ENCODE measurements at places on chromosomes 2 and 18.

GRCh38 chr2:239190361-239190760 is 210.5 kb downstream of the HDAC4 start:
- peaks cover 48% of the 10 kb centered on the region for H3K36me3 ChIP-seq
- H3K27me3 ChIP-seq, result no peaks in the 10 kb centered on the region
- no peak for DNase-seq
- H3K4me1 ChIP-seq, result no peaks in the 10 kb centered on the region
- H3K27ac ChIP-seq, result no peak overlapping the region
- no peak overlapping the region for H3K4me3 ChIP-seq

DNA sequence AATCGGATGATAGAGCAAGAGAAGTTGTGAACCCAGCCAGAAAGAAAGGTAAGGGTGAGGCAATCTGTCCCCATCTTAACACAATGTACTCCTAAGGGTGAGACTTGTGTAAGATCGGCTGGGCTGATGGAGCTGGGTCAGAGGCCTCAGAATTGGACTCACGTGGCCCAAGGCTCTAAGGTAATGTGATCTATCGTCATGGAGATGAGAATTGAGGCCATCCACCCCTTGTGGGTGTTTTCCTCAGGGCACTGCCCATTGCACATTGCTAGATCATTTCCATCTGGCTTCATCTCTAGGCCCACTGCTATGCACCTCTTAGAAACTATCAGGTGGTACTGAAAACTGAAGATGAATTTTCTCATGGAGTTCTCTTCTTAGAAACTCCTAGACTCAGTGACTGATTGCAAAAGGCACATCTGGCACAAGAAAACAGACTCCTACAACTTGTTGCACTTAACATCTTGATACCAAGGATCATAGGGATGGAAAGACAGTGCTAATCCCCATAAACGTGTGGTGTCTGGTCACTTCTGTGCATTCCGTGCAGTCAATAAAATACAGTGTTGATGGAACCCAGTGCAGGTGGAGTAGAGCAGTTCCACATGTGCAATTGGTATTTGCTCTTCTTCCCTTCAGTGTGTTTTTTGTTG is 228.9 kb upstream of the FOSL2 start:
- peaks cover 5% of the 10 kb centered on the region for H3K36me3 ChIP-seq
- H3K4me1 ChIP-seq, result no peaks in the 10 kb centered on the region
- DNase-seq, result no peak
- H3K27ac ChIP-seq, result no peak overlapping the region

DNA sequence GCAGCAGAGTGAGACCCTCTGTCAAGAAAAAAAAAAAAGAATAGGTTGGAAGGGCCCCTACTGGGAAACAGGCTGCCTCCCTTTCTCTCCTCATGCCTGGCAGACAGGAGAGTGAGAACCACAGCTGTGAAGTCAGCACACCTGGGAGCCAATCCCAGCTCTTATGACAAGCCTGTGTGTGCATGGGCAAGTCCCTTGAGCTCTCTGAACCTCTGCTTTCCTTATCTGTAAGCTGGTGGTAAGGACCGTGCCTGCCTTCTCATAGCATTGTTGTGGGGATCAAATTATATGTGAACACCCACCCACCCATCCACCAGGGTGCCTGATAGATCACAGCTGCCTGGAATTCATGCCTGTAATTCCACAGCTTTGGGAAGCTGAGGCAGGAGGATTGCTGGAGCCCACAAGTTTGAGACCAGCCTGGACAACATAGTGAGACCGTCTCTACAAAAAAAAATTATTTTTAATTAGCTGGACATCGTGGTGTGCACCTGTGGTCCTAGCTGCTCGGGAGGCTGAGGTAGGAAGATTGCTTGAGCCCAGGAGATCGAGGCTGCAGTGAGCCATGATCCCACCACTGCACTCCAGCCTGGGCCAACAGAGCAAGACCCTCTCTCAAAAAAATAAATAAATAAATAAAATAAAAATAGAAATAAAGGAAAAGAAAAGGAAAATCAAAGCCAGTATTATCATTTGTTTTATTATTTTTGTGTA is 66.9 kb upstream of the MCFD2 start:
- no peak for DNase-seq
- H3K27me3 ChIP-seq, result no peaks in the 10 kb centered on the region
- peaks cover 76% of the 10 kb centered on the region for H3K4me1 ChIP-seq
- H3K4me3 ChIP-seq, result no peak overlapping the region
- peaks cover 67% of the 10 kb centered on the region for H3K36me3 ChIP-seq
- peak overlapping the region; percentile 76 for H3K27ac ChIP-seq

- H3K27me3 ChIP-seq, result no peaks in the 10 kb centered on the region
- H3K4me3 ChIP-seq, result no peak overlapping the region
- no peaks in the 10 kb centered on the region for H3K36me3 ChIP-seq
- no peak for DNase-seq
- H3K27ac ChIP-seq, result no peak overlapping the region
- H3K4me1 ChIP-seq, result no peaks in the 10 kb centered on the region
These were observed 139.4 kb upstream of the GPC1 start for GRCh38 chr2:240296104-240296406.

DNA sequence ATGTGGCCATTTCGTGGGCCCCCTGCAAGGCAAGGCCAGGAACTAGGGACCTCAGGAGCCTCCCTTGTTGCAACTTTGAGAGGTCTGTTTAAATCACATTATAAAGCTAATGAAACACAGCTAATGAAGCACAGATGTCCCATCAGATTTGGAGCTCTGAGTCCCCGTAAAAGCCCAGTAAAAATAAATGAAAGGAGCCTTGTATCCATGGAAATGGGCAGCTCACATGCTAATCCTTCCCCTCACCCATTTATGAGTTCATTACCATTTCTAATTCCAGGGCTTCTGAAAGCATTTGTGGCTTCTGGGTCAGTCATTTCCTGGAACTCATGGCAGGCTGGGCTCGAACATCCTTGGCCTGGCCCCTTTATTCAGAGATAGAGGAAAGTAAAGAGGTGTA is 274.8 kb downstream of the SS18 start:
- no peaks in the 10 kb centered on the region for H3K36me3 ChIP-seq
- no peaks in the 10 kb centered on the region for H3K27me3 ChIP-seq
- DNase-seq, result no peak
- H3K27ac ChIP-seq, result no peak overlapping the region

GRCh38 chr2:216635701-216636550 is 2.7 kb downstream of the IGFBP2 start:
- no peak for DNase-seq
- peak overlapping the region; percentile 81 for H3K4me3 ChIP-seq
- peaks cover 32% of the 10 kb centered on the region for H3K4me1 ChIP-seq
- no peak overlapping the region for H3K27ac ChIP-seq
- H3K36me3 ChIP-seq, result peaks cover 12% of the 10 kb centered on the region

- H3K4me3 ChIP-seq, result no peak overlapping the region
- H3K36me3 ChIP-seq, result no peaks in the 10 kb centered on the region
- DNase-seq, result no peak
- no peaks in the 10 kb centered on the region for H3K27me3 ChIP-seq
- H3K27ac ChIP-seq, result no peak overlapping the region
- no peaks in the 10 kb centered on the region for H3K4me1 ChIP-seq
These were observed 157.4 kb downstream of the FBXO15 start for GRCh38 chr18:73990258-73990657.

DNA sequence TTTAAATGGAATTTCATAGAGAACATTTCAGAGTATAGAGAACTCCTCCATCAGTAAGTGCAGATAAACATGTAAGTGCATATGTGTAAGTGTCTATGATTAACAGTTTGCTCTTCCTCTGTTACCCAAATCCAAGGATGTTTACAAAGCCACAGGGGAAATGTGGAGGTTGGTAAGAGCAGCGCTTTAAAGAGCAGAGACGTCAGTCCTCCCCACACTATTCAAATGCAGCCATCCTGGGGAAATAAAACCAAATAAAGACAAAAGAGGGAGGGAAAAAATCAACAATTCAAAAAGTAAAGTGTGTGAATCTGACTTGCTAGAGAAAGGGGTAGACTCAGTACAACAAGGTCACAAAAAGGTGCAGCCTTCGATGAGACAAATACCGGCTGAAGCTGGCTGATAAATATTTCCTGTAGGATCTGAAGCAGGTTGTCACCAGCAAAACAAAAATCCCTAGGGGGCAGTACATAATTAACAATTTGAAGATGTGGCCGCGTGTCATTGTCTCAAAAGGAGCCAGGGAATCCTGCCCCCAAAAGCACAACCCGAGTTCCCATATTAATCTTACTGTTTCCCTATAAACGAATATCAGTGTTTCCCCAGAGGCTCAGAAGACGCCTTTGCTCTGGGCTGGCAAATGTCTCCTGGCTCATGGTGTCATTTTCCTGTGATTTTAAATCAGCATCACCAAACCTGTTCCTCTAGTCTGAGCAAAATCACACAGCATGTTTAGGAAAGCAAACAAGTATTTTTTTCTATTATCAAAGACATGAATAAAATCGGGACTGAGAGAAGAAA is 216.5 kb downstream of the CDCA7 start:
- peaks cover 3% of the 10 kb centered on the region for H3K4me1 ChIP-seq
- no peaks in the 10 kb centered on the region for H3K36me3 ChIP-seq
- H3K4me3 ChIP-seq, result no peak overlapping the region
- no peak for DNase-seq
- no peak overlapping the region for H3K27ac ChIP-seq

GRCh38 chr2:11310212-11310611 is 34.2 kb downstream of the ROCK2 start:
- no peaks in the 10 kb centered on the region for H3K36me3 ChIP-seq
- H3K4me1 ChIP-seq, result no peaks in the 10 kb centered on the region
- no peak for DNase-seq
- no peaks in the 10 kb centered on the region for H3K27me3 ChIP-seq
- no peak overlapping the region for H3K4me3 ChIP-seq

DNA sequence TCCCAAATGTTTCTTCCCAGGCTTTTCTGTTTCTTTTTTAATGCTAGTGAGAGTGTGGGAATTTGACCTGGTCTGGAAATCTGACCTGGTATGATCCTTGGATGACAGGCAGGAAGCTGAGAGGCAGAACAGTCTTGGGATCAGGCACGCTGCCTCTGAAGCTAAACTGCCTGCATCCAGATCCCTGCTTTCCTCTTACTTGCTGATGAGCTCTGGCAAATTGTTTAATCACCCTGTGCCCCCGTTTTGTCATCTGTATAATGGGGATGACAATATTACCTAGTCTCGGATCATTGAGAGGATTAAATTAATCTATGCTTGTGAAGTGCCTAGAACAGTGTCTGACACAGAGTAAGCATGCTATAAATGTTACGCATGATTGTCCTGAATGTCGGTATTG is 3.3 kb downstream of the KLHL23 start:
- H3K36me3 ChIP-seq, result no peaks in the 10 kb centered on the region
- peaks cover 20% of the 10 kb centered on the region for H3K4me1 ChIP-seq
- peaks cover 36% of the 10 kb centered on the region for H3K27me3 ChIP-seq
- no peak overlapping the region for H3K27ac ChIP-seq

GRCh38 chr2:224223851-224224555 is 177.9 kb downstream of the FAM124B start:
- H3K36me3 ChIP-seq, result no peaks in the 10 kb centered on the region
- H3K4me3 ChIP-seq, result no peak overlapping the region
- DNase-seq, result no peak
- H3K4me1 ChIP-seq, result peaks cover 6% of the 10 kb centered on the region
- peaks cover 13% of the 10 kb centered on the region for H3K27me3 ChIP-seq
- no peak overlapping the region for H3K27ac ChIP-seq

DNA sequence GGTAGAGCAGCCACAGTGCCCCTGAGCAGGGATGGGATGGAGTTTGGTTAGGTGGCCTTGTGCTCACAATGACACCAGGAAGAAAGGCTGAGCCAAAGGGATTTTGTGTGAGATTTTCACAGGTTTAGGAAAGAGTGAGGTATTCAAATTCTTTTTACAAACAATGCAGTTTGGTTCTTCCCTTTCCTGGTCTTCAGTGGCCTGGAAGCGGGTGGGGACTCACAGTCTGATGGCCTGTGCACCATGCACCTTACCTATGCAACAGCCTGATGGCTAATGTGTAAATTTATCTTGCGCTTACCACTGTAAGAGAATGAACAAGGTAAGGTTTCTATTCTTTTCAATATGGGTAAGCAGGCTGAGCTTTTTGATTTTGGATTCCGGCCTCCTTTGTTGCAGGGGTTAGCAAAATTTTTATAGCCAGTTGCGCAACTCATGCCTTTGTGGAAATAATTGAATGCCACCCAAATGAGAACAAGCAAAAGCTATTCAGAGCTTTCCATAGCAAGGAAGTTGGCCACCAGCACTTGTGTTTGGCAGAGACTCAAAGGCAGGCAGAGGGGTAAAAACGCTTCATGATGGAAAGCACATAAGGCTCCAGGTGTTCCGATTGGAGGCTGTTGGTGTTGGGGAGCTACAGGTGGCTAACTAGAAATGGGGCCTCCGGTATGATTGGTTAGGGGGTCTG is 23.8 kb upstream of the IL1R2 start:
- H3K27me3 ChIP-seq, result no peaks in the 10 kb centered on the region
- H3K4me3 ChIP-seq, result no peak overlapping the region
- H3K4me1 ChIP-seq, result peaks cover 5% of the 10 kb centered on the region
- H3K36me3 ChIP-seq, result no peaks in the 10 kb centered on the region
- DNase-seq, result no peak

DNA sequence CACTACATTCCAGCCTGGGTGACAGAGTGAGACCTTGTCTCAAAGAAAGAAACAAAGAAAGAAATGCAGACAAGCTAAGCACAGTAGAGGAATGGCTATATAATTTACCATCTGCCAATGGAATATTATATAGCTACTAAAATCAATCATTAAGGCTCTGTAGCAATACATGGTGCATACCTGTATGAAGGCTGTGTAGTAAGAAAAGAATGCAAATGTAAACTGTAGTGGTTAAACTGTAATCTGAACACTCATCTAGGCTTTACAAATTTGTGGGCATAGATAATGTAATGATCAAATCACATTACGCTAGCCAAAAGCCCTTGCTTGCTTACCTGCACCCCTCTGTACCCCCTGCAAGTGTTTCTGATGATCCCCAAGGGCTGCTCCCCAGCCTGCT is 230.9 kb downstream of the LTBP1 start:
- H3K27me3 ChIP-seq, result no peaks in the 10 kb centered on the region
- DNase-seq, result no peak
- H3K27ac ChIP-seq, result no peak overlapping the region
- H3K4me3 ChIP-seq, result no peak overlapping the region

DNA sequence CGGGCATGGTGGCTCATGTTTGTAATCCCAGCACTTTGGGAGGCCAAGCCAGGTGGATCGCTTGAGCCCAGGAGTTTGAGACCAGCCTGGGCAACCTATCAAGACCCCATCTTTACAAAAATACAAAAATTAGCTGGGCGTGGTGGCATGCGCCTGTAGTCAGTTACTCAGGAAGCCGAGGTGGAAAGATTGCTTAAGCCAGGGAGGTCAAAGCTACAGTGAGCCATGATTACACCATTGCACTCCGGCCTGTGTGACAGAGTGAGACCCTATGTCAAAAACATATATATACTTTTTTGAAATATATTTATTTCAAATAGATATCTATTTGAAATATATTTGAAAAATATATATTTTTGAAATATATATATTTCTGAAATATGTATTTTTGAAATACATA is 10.9 kb downstream of the OSBPL1A start:
- no peak for DNase-seq
- no peaks in the 10 kb centered on the region for H3K36me3 ChIP-seq
- H3K27ac ChIP-seq, result no peak overlapping the region

GRCh38 chr2:191318729-191319078 is 73.5 kb downstream of the MYO1B start:
- peaks cover 12% of the 10 kb centered on the region for H3K4me1 ChIP-seq
- H3K4me3 ChIP-seq, result no peak overlapping the region
- H3K27ac ChIP-seq, result no peak overlapping the region

GRCh38 chr2:20148923-20149702 is 75.8 kb downstream of the SDC1 start:
- H3K4me3 ChIP-seq, result no peak overlapping the region
- no peak for DNase-seq
- no peaks in the 10 kb centered on the region for H3K36me3 ChIP-seq
- H3K27me3 ChIP-seq, result peaks cover 8% of the 10 kb centered on the region

GRCh38 chr18:67145586-67146292 is 370.8 kb downstream of the DSEL start:
- no peaks in the 10 kb centered on the region for H3K4me1 ChIP-seq
- H3K4me3 ChIP-seq, result no peak overlapping the region
- H3K27me3 ChIP-seq, result no peaks in the 10 kb centered on the region
- H3K36me3 ChIP-seq, result no peaks in the 10 kb centered on the region
- H3K27ac ChIP-seq, result no peak overlapping the region

Data from activated T-helper 2 cell treated with anti-CD3 and anti-CD28 coated beads, Interferon-gamma antibody, Interleukin-2, Interleukin-4, amounts not matched to agents 10 μg/mL and 5 μg/mL and 100 μg/mL, durations not matched to agents 14 hours and 24 hours and 36 hours (primary cell).